ENCODE measurements at places on chromosomes 6 and 20.

GRCh38 chr20:42901689-42902440 is 287.8 kb downstream of the PTPRT start:
- DNase-seq: no peak

DNA sequence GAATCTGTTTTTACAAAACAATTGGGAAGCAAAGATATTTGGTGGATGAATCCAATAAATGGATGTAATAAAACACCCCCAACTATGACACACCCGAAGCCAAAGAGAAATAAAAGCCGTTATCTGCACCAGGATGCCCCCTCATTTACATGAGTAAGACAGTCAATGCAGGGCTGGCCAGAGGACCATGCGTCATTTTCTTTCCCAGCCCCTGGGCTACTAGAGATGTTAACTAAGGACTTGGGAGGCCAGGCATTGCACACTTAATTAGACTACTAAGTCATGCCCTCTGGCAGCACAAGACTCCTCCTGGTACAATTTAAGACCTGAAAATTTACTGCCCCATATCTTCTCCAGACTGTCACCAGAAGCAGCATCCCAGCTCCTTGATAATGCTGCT is 3.2 kb downstream of the LEMD2 start:
- DNase-seq: no peak

- no peak for DNase-seq
These were observed 55.2 kb downstream of the HDDC2 start for GRCh38 chr6:125246566-125246965.

- no peak for DNase-seq
These were observed 569 bp downstream of the TCEA2 start for GRCh38 chr20:64063389-64064144.

GRCh38 chr20:16317445-16318362 is 255.5 kb downstream of the KIF16B start:
- DNase-seq: no peak

- DNase-seq: no peak
These were observed 536.7 kb upstream of the MMS22L start for GRCh38 chr6:97819710-97820109.

- no peak for DNase-seq
These were observed 125.4 kb downstream of the DST start for GRCh38 chr6:56517155-56517745.
